ENCODE measurements at places on chromosomes 13 and 19.

DNA sequence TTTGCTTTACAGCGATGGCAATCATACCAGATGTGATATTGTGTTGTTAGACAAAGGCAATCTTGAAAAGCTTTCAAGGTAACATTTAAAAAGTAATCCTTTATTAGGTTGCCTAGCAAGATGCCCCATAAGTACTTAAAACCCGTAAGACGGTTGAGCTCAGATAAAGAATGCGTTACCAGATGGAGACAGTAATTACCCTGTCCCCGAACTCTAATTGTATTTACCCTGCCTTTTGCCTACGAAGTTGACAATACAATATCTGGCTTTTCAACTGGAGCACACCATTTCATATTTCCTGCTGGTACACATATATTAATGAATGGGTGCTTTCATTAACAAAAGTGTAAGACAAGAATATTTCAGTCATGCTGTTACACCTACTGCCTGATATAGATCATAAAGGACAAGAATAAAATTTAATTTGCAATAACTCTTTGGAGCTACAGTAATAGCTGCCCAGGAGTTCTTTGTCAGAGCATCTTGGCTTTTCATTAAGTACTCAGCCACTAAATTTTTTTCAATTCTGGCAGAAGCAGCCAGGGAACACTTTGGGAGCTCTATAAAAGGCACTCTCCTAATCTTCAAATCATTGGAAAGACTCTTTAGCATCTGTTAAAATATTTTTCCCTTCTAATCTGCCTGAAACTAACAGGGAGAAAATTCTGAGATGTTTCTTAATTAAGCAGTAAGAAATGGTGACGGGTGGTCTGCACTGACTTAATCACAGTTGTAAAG, 63.8 kb downstream of the DCT start:
- no peak for DNase-seq

- no peak for DNase-seq
These were observed 168.9 kb downstream of the PTPRS start for GRCh38 chr19:5171711-5172110.

DNA sequence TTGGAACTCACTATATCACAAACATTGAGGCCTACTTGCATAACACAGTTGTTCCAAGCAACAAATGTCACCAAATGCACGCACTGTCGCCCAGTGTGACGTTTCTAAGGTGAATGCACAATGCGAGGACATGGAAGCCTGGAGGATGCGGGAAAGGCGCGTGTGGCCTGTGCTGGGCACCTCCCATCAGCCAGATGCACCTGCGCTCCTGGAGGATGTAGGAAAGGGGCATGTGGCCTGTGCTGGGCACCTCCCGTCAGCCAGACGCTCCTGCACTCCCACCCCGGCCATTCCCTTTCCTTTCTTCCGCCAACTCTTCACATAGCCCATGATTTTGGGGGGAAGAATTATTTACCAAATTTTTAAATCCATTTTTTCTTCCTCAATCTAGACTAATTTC, 202.4 kb upstream of the SOX1 start:
- no peak for DNase-seq

DNA sequence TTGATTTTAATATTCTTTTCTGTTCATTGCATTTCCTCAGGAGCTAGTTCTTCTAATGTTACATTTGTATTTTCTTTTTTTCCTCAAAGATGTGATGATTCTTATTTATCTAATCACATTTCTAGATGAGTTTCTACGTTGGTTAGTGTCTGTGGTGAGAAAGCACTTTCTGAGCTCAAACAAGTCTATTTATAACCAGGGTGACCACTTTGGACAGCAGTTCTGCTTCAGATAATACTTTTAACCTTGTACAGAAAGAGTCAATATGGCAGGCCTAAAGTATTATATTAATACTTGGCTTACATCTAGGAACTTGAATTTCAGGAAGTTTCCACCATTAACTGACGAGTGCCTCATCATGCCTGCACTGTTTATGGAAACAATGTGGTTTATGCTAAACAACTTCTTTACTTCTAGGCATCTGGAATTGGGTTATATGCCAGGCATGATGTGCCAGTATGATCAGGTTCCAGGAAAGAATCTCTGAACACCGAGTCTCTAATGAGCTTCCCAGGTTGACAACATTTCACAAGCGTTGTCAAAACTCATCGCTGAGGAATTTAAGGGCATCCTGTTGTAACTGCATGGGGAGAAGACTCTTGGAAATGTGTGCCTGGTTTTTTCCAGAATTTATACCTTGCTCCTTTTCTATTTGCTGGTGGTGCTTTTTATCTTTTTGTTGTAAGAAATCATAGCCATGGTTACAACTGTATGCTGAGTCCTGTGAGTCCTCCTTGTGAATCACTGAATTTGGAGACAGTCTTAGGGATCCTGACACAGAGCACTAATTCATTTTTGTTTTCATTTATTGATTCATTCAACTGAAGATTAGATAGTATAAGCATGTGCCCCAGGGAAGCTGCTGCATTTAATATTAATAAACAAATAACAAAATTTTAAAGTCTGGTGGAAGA, 344.4 kb upstream of the PCDH9 start:
- DNase-seq = no peak

- DNase-seq = no peak
These were observed 50.0 kb downstream of the TNFRSF19 start for GRCh38 chr13:23620211-23620610.

DNA sequence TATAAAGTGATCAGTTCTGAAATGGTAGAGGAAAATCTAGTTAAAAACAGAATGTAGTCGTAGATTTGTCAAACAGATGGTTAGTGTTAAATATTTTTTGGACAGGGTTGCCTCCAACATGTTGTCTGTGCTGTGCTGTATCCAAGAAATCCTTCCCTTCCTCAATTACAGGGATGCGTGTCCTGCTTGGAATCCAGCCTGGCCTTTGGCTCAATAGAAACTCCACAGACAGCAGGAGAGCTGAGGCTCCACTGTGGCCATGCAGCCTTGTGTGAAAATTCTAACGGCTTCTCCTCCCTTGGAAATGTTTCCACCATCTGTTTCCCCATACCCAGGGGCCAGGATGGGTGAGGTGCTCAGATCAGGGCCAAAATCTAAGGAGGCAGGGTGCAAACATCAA, 67.7 kb upstream of the USP29 start:
- DNase-seq = no peak

- no peak for DNase-seq
These were observed 5.7 kb downstream of the DNAJB1 start for GRCh38 chr19:14512406-14512961.

- no peak for DNase-seq
These were observed 106.5 kb downstream of the UQCRFS1 start for GRCh38 chr19:29106346-29106885.

- DNase-seq = no peak
These were observed 12.0 kb upstream of the USP12 start for GRCh38 chr13:27183561-27184147.

DNA sequence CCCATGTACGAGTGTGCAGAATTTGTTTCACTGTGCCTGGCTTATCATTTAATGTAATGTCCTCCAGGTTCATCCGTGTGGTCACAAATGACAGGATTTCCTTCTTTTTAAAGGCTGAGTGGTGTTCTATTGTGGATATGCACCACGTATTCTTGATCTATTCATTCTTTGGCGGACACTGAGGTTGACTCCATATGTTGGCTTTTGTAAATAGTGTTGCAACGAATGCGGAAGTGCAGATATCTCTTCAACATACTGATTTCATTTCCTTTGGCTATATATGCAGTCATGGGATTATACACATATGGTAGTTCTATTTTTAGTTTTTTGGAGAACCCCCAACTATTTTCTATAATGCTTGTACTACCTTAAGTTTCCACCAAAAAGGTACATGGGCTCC, 13.0 kb downstream of the OR7A5 start:
- DNase-seq = no peak

DNA sequence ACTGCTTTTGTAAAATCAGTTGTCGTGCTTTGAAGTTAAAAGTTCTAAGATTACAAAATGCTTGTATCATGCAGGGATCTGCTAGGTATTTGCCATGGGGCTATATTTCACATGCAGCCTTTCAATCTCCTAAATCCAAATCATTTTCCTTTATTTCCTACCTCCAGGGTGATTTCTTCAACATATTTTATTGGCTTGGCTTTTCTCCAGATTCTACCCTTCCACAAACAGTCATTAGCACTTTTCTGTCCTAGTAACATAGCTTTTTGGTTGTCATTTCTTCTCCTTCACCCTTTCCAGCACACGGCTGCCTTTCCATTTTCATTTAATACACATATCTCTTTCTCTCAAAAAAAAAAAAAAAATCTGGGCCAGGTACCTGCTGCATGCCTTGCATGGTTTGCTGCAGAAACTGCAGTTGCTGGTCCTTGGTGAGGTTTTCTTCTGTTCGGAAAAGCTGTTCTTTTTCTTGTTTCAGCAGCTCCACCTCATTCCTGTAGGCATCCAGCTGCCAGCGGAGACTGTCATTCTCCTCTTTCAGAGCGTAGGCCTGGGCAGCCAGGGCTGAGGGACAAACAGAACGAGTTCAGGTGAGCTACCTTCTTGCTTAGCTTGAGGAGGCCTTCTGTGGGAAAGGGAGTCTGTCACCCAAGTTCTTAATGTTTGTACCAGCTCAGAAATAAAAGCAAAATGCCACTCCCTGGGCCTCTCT, 274.7 kb downstream of the DNAJC15 start:
- DNase-seq = no peak

GRCh38 chr13:93104270-93104669, 122.3 kb upstream of the GPC6 start:
- no peak for DNase-seq

- DNase-seq = no peak
These were observed 298.4 kb downstream of the FGF14 start for GRCh38 chr13:102103469-102103868.

- no peak for DNase-seq
These were observed 4.6 kb upstream of the KBTBD6 start for GRCh38 chr13:41137241-41137640.

GRCh38 chr19:35757231-35757748, 461 bp upstream of the HSPB6 start:
- peak; percentile 23 for DNase-seq

DNA sequence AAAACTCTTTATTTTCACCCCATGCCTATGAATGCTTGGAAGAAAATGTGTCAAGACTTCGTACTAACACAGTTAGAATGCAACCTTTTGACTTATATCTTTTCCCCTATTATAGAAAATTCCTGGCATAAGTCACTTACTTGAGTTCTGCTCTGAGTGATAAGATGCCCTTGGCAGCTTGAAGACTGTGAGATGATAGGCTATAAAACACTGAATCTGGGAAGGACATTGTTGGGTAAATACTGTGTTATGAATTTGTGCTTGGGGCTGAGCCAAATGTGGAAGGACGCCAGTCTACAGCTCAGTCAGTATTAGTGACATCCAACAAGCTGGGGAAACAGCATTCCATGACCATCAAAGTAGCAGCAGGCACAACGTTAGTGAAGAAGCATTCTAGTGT, 368.0 kb upstream of the SGCG start:
- no peak for DNase-seq

- no peak for DNase-seq
These were observed 22.3 kb downstream of the SHC2 start for GRCh38 chr19:438416-438958.

GRCh38 chr19:12163826-12164225, 930 bp downstream of the ZNF136 start:
- DNase-seq = no peak

DNA sequence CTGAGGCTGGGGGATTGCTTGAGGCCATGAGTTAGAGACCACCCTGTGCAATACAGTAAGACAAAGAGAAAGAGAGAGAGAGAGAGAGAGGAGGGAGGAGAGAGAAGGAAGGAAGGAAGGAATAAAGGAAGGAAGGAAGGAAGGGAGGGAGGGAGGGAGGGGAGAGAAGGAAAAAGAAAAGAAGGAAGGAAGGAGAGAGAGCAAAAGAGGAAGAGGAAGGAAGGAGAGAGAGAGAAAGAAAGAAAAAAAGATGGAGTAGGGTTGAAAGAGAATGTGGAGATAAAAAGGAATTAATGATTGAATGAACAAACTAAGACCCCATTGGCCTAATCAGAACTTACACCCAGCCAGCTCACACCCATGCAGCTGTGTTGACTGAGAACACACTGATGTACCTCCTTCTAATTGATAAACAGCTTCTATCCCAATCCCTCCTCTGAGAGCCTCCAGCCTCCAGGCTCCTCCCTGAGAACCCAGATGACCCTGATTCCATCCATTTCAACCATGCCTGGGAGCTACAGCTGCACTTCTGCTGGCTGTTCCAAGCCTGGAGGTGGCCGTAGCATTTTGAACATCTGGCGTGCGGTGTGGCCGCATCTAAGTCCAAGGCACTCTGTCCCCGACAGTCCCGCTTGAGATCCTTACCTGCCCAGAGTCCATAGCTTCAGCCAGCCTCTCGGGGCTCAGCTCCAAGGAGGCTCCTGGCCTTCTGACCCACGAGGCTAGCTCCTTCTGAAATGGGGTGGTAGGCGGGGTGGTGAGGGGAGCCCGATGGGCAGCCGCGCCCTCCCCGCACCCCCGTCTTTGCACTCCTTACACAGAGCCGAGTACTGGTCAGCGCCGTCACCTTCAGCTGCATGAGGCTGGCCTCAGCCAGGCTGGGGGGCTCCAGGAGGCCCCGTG, 1.1 kb downstream of the PRODH2 start:
- DNase-seq = no peak

GRCh38 chr19:58544591-58545285, 874 bp downstream of the TRIM28 start:
- DNase-seq = peak; percentile 81

GRCh38 chr13:50006426-50007135, 8.7 kb upstream of the KCNRG start:
- no peak for DNase-seq

- DNase-seq = no peak
These were observed 22.3 kb downstream of the CDC16 start for GRCh38 chr13:114257014-114257413.

DNA sequence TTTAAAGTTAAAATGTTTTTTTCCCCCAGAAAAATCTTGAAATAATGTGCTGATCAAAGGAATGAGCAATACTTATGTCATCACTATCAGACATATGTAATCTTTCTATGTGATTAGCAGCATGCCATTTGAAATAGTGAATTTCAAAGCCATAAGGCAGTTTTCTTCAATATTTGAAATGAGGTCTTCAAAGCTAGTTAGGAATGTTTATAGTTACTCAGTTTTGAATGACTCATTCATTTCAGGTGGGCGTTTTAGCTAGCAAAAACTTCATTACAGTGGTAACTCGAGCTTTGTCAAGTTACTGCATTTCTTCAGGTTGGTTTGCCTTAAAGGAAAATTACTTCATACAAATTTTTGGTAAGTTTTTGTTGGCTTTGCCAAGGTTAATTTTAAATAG, 102.1 kb downstream of the ATP8A2 start:
- DNase-seq = no peak

- no peak for DNase-seq
These were observed 91.2 kb downstream of the DPF1 start for GRCh38 chr19:38132781-38133180.

DNA sequence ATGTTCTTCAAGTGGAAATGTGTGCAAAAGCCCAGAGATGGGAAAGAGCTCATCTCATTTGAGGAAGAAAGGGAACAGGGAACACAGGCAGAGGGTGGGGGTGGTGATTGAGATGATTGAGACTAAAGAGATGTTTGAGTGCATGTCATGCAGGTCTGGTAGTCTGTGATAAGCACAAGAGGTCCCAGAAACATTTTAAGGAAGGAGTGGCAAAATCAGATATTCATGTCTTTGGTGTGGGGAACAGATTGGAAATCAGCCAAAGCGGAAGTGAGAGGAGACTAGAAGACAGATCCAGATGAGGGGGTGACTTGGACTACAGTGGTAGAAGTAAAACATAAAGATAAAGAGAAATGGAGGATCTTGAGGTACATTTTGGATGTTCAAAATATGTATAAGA, 39.4 kb upstream of the DACH1 start:
- no peak for DNase-seq

GRCh38 chr13:47646298-47646697, 354.8 kb downstream of the SUCLA2 start:
- no peak for DNase-seq
